WERI-Rb-1 (cell line): ENCODE measurements at places on chromosomes 4 and X.

DNA sequence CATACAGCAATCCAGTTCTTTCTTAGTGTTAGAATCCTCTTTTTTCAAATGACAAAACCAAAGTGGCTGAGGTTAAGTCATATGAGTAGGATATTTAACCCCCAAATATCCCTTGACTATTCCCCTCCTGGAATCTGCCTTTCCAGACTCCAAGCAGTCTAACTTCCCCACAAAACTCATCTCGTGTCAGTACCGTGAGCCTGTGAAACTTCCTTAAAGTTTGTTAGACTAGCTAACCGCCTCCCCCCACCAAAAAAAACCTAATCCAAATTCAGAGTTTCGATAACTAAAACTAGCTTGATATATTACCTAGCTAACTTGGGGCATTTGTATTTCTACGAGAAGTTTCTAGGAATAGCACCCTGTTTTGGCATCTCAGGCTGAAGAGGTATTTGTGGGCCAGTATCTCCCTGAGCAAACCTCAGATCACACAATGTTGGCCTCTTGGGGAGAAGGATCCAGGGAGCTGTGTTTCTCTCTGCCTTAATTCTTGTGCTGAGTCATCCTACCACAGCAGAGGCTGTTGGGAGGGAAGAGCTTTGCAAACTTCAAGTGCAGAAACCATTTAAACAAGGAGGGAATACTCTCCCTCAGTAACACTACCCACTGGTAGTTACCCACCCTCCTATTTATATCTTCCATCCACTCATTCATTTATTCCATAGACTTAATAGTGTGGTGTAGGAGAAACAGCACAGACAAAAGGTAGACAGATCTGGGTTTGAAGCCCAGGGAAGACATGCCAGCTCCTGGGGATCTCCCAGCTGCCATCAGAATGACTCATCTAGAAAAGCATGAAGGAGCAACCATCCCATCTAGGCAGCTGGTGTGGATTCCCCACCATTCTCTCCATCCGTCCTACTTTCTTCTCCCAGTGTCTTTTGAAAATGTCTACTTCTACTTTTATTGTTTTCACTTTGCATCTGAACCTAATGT, 39.3 kb upstream of the TXK start:
- no peak for DNase-seq

GRCh38 chrX:150581093-150581775, 12.8 kb downstream of the MTM1 start:
- DNase-seq = no peak

GRCh38 chr4:83115000-83115399, 471 bp upstream of the PLAC8 start:
- DNase-seq = no peak

DNA sequence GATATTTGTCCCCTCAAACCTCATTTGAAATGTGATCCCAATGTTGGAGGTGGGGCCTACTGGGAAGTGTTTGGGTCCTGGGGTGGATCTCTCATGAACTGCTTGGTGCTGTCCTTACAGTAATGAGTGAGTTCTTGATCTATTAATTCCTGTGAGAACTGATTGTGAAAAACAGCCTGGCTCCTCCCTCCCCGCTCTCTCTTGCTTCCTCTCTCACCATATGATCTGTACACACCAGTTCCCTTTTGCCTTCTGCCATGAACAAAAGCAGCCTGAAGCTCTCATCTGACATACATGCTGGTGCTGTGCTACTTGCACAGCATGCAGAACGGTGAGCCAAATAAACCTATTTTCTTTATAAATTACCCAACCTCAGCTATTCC, 11.2 kb upstream of the YIPF7 start:
- DNase-seq = no peak

DNA sequence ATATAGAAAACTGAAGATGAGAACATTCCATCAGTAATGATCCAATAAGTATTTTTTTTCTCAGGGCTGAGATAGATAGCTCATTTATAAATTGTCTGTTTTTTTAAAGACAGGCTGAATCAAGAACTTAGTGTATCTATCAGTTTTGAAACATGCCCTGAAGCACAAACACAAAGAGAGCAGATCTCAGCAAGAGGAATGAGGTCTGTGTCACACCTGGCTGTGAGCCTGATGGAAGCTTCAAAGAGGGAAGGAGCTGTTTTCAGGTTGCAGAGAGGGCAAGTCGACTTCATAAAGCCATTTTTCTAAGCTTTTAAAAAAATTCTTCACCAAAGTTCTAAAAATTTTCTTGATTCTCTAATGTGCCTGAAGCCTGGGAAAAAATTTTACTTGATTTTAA, 434.9 kb downstream of the PDGFC start:
- DNase-seq = no peak

DNA sequence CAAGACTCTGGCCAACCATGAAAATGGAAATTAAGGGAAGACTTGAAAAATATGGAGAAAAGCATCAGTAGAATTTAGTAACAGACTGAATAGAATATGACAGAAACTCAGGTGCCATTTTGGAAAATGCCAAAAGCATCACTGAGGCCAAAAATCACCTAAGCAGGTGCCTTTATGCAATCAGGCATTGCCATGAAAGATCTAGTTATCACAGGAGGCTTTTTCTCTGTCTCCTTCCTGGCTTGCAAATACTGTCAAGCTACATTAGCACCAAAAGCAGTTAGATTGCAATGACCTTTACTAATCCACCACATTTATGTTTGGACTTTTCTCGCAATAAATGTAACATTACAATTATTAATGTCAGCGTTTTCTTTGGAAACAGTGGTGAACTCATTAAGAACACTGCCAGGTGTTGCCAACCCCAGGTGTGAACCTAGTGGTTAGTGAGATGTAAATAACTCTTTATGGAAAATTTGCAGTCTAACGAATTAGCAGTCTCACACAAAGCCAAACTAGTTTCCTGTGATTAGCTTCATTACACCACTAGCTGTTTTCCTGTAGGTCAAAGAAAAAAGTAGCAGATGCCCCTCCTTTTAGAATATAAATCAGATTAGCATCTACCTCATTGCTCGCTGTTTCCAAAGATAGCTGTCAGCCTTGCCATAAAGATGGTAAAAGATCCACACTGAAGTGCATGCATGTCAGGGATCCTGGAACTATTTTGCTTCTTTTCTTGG, 1568.4 kb upstream of the TENM3 start:
- DNase-seq = no peak

DNA sequence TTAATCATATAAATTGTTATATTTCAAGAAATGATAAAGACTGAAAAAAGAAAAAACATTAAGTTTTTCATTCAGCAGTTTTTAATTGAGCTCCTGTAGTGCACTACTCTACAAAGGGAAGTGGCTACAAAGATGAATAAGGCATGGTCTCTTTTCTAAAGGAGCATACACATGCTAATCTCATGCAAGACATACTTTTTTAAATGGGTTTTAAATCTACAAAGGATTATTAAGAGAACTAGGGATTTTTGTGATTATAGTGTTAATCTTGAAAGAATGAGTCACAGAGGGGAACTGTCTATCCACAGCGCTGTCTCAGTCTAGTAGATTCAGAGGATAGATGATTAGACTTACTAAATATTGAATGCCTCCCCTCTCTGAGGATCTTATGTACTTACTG, 1722.2 kb downstream of the RPA4 start:
- no peak for DNase-seq

GRCh38 chr4:27084685-27085361, 224.2 kb downstream of the STIM2 start:
- peak; percentile 76 for DNase-seq
